ENCODE measurements at places on chromosomes 4 and X. TPM values are rescaled to one million over a fixed set of nuclear protein-coding genes. Genes with fewer than 3 reads are reported as not detected.

DNA sequence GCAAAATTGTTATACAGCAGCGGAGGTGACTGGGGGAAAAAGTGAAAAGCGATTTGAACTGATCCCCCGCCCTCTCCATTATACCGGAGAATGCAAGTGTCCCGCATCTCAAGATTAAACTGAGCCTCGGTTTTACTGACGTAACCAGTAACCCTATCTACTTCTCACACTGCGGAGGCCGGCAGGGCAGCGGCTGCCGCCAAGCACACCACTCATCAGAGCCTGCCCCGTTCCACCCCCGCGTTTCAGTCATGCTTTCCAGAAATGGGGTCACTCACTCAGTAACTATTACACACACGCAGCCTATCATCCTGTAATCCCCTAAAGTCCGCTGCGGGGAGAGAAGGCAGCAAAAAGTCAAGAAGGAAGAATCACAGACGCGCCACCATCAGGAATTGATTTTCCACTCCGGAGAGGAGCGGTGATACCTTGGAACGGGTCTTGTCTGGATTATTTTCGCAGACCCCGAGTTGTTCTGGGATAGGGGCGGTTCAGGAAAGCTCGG lies 1.4 kb downstream of the RPS6KA3 start:
- H3K4me3 ChIP-seq, result peak overlapping the region; percentile 92
- H3K27ac ChIP-seq, result peak overlapping the region; percentile 93
- H3K27me3 ChIP-seq, result no peaks in the 10 kb centered on the region
- H3K4me1 ChIP-seq, result peaks cover 17% of the 10 kb centered on the region

GRCh38 chr4:150402871-150403272 lies 179.1 kb upstream of the MAB21L2 start:
- H3K27ac ChIP-seq, result no peak overlapping the region
- H3K27me3 ChIP-seq, result no peaks in the 10 kb centered on the region
- DNase-seq, result no peak
- peaks cover 2% of the 10 kb centered on the region for H3K36me3 ChIP-seq

DNA sequence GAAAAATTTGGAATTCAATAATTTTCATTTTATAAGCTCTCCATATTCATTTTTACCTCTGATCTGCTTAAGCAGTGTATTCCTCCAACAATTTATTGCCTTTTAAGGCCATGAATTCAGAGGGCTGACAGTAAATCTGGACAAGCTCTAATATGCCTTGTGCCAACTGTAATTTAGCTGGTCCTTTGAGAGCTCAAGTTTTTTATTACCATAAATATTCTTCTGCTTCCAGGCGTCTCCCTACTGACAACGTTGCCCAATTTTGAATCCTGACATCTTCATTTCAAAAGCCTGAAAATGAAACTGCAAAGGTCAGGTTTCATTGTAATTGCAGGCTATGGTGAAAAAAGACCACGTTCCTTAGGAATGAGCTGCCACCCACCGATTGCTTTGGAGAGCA lies 95.8 kb upstream of the GEMIN8 start:
- DNase-seq, result no peak
- no peak overlapping the region for H3K4me3 ChIP-seq
- no peaks in the 10 kb centered on the region for H3K27me3 ChIP-seq

DNA sequence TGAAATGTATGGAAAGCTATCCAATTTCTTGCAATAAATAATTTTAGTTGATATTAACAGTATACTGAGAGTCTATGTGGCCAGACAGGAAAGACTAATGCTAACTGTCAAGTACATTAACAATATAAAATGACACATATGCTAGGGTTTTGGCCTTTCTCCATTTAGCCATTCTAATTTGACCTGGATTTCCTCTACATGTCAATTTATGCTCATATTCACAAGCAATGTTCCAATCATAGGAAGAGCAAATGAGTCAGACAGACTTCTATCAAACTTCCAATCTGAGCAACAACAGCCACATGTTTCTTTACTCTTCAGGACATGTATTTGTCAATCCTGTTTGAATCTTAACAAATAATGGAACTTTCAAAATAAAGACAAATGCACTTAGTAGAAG lies 53.6 kb downstream of the CORIN start:
- H3K36me3 ChIP-seq, result no peaks in the 10 kb centered on the region
- no peak overlapping the region for H3K4me3 ChIP-seq
- peaks cover 3% of the 10 kb centered on the region for H3K27me3 ChIP-seq
- no peaks in the 10 kb centered on the region for H3K4me1 ChIP-seq
- no peak for DNase-seq

- H3K36me3 ChIP-seq, result no peaks in the 10 kb centered on the region
- H3K27me3 ChIP-seq, result no peaks in the 10 kb centered on the region
- H3K27ac ChIP-seq, result no peak overlapping the region
- no peak for DNase-seq
- no peak overlapping the region for H3K4me3 ChIP-seq
- H3K4me1 ChIP-seq, result no peaks in the 10 kb centered on the region
These were observed 28.0 kb downstream of the MGAT4D start for GRCh38 chr4:140469791-140470733.

DNA sequence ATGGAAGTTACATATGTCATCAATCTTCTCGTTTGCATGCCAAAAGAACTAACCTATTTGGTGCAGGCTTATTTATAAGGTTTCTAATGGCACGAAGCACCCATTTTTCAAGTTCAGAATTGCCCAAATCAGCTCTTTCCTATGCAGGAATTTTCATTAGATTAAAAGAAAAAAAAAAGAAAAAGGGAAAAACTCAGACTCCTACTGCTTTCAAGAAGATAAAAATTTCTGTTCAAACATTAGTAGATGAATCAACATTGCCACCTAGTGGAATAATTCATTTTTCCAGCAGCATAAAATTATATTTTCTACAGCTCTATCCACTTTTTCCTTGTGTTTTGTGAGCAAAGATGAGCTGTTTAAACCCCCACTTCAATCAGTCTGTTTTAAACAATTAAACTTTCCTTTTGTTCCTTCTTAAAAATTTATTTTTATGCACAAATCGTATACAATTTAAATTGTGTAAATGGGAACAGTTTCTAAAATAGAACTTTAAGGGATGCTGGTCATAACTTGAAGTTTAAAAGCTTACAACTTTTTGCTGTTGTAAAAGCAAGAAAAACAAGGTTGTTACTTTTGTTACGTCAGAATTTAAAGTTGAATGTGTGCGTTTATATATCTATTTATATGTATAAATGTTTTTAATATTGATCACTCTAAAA lies 309.9 kb downstream of the ARAP2 start:
- H3K27me3 ChIP-seq, result peaks cover 2% of the 10 kb centered on the region
- H3K4me1 ChIP-seq, result no peaks in the 10 kb centered on the region

DNA sequence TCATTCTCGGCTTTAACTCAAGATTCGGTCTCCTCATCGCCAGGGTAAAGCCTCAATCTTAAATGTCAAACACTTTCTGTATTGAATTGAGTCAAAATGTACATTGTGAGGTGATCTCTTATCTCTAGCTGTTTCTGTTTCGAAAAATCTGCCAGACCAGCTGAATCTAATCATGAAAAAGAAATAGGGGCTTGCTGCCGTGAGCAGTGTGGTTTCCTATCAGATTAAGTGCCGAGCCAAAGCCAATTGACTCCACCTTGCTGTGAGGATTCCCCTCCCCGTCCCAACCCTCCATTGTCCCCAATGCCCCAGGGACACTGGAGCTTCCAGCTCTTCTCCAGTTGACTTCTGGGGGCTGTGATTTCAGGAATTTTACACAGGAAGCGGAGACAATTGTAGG lies 12.5 kb upstream of the CRLF2 start:
- H3K4me3 ChIP-seq, result no peak overlapping the region
- no peaks in the 10 kb centered on the region for H3K36me3 ChIP-seq
- H3K27me3 ChIP-seq, result no peaks in the 10 kb centered on the region
- DNase-seq, result no peak

- no peaks in the 10 kb centered on the region for H3K36me3 ChIP-seq
- no peaks in the 10 kb centered on the region for H3K4me1 ChIP-seq
- no peak overlapping the region for H3K27ac ChIP-seq
- DNase-seq, result no peak
- no peak overlapping the region for H3K4me3 ChIP-seq
These were observed 242.9 kb downstream of the ARHGAP24 start for GRCh38 chr4:85717847-85718246.

DNA sequence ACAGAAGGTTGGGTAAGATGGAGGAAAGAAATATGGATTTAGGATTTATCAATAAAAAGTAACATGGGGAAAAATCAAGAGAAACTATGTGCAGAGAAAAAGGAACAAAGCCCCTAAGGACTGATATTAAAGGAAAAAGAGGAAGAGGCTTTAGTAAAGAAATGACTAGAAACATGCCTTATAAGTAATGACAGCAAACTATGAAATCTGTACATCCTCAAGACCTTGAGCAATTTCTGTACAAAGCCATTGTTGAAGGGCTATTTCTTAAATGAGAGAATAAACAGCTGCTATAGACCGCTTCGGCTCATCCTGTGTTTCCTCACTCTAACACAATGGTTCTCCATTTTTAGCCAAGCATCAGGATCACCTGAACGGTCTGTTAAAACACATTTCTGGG lies 180.3 kb upstream of the ATOH1 start:
- H3K27ac ChIP-seq, result no peak overlapping the region
- no peak overlapping the region for H3K4me3 ChIP-seq
- H3K36me3 ChIP-seq, result no peaks in the 10 kb centered on the region
- no peak for DNase-seq
- H3K27me3 ChIP-seq, result no peaks in the 10 kb centered on the region
- H3K4me1 ChIP-seq, result no peaks in the 10 kb centered on the region

The NALF2 gene
- total RNA-seq, result not detected

The DGAT2L6 gene
- not detected for total RNA-seq

All from natural killer cell (primary cell).